ENCODE measurements at places on chromosomes 6 and 20. TPM values are rescaled to one million over a fixed set of nuclear protein-coding genes. Genes with fewer than 3 reads are reported as not detected.

Gene CST1
- total RNA-seq = 0.15 TPM

GRCh38 chr6:163603395-163603794 is 188.9 kb downstream of the QKI start:
- DNase-seq = no peak

DNA sequence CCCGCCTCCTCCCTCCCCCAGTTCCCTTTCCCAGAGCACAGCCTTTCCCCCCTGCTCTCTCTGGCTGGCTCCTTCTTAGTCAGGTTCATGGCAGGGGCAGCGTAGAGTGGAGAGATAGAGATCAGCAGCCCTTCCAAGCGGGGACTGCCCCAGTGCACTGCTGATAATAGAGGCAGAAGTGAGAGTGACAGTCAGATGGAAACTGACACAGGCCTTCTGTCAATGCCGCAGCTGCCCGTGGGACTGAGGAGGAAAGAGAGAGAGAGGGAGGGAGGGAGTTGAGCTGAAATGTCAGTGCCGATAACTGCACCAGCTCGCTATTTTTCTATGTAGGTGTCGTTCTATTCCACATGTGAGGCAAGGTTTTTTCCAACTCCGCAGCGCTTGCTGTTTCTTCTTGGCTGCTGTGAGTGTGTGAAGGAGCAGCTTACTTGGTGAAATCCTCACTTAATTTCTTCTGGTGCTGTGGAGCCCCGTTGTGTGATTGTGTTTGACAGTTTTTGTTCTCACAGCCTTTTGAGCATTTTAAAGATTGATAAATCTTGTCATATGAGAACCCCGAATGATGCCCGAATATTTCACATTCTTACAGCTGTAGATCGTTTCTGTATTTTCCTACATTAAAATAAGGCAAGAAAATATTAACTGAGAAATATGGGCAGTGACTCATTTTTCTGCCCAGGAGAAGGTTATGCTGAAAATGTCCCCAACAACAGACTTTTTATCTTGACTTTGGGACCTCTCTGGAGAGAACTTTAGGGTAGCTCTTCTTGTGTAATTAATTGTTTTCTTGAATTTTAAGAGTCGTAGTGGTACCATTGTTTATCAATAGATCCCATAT is 386.4 kb upstream of the MMS22L start:
- DNase-seq = no peak

- no peak for DNase-seq
These were observed 39.7 kb upstream of the PRND start for GRCh38 chr20:4681991-4682401.

Gene SIGLEC1
- not detected for total RNA-seq

GRCh38 chr20:50673466-50674137 is 17.7 kb downstream of the RIPOR3 start:
- no peak for DNase-seq

DNA sequence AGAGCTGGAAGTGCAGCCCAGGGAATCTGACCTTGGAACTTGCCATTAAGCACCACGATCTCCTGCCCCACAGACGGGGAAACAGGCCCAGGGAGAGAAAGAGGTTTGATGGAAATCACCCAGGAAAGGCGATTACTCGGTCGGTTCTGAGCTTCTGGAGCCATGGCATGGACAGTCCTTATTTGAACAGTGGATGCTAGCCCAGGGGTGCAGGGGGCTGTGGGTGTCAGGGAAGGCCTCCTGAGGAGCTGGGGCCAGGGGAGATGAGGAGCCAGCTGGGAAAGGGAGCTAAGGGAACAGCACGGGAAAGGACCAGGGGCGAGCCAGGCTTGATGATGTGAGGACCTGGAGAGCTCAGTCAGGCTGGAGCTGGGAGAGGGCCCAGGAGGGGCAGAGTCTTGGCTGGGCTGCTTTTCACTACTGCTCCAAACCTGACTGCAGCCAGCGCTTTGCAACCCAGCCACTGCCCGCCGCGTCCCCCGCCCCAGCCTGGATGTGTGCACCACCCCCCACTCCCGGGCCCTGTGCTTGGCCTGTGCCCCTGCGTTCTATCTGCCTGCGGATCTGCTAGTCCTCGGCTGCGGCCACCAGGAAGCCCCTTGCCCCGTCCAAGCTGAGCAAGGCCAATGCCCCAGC is 17.8 kb downstream of the SUN5 start:
- DNase-seq = no peak

All from H4 (cell line).